ENCODE measurements at places on chromosomes 12 and 14.
A peak's percentile ranks its signal among the peaks of the same experiment; 100 is the strongest.

- no peak for DNase-seq
- H3K4me1 ChIP-seq, result peaks cover 2% of the 10 kb centered on the region
- no peaks in the 10 kb centered on the region for H3K36me3 ChIP-seq
- no peak overlapping the region for H3K27ac ChIP-seq
- H3K4me3 ChIP-seq, result no peak overlapping the region
These were observed 6.9 kb upstream of the OR6J1 start for GRCh38 chr14:22650960-22651521.

GRCh38 chr14:22538671-22539228 lies 50.3 kb downstream of the DAD1 start:
- no peak for DNase-seq
- H3K27me3 ChIP-seq, result no peaks in the 10 kb centered on the region
- peak overlapping the region; percentile 80 for H3K4me3 ChIP-seq
- peak overlapping the region; percentile 94 for H3K27ac ChIP-seq
- H3K36me3 ChIP-seq, result peaks cover 91% of the 10 kb centered on the region
- H3K4me1 ChIP-seq, result peaks cover 88% of the 10 kb centered on the region

- no peak overlapping the region for H3K27ac ChIP-seq
- H3K36me3 ChIP-seq, result no peaks in the 10 kb centered on the region
- DNase-seq, result no peak
- H3K27me3 ChIP-seq, result peaks cover 9% of the 10 kb centered on the region
- H3K4me1 ChIP-seq, result peaks cover 5% of the 10 kb centered on the region
These were observed 12.8 kb upstream of the CSRP2 start for GRCh38 chr12:76891609-76892008.

DNA sequence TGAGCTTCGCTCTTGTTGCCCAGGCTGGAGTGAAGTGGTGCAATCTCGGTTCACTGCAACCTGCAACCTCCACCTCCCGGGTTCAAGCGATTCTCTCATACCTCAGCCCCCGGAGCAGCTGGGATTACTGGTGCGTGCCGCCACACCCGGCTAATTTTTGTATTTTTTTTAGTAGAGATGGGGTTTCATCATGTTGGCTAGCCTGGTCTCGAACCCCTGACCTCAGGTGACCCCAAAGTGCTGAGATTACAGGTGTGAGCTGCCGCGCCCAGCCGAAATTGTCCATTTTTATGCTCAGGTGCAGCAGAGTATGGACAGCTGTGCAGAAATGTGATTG lies 19.2 kb upstream of the CYP46A1 start:
- no peak overlapping the region for H3K27ac ChIP-seq
- no peaks in the 10 kb centered on the region for H3K36me3 ChIP-seq
- no peaks in the 10 kb centered on the region for H3K4me1 ChIP-seq
- H3K4me3 ChIP-seq, result no peak overlapping the region
